ENCODE measurements at places on chromosomes 6 and 20. TPM values are rescaled to one million over a fixed set of nuclear protein-coding genes. Genes with fewer than 3 reads are reported as not detected.

- no peak for DNase-seq
Measured at GRCh38 chr6:110897433-110897832, 22.8 kb downstream of the AMD1 start.

DNA sequence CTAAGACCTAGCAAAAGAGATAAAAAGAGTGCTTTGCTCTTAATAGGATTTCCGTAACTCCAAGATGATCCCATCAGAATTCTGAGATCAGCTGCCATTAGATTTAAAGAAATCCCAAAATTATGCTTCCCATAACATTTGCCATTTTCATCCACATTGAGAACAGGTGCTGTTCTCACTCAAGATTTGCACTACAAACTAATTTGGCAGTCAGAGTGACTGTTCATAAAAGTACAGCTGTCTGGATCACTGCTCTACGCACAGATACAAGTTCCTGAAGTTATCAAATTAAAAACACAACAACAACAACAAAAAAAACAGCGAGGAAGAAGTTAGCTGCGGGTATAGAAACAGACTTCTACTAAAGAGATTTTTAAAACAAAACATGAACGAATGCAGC is 58.1 kb downstream of the ASCC3 start:
- DNase-seq = no peak

- no peak for DNase-seq
Measured at GRCh38 chr6:95978230-95978629, 37.5 kb upstream of the FUT9 start.

- no peak for DNase-seq
Measured at GRCh38 chr6:37313723-37314486, 39.9 kb upstream of the RNF8 start.

DNA sequence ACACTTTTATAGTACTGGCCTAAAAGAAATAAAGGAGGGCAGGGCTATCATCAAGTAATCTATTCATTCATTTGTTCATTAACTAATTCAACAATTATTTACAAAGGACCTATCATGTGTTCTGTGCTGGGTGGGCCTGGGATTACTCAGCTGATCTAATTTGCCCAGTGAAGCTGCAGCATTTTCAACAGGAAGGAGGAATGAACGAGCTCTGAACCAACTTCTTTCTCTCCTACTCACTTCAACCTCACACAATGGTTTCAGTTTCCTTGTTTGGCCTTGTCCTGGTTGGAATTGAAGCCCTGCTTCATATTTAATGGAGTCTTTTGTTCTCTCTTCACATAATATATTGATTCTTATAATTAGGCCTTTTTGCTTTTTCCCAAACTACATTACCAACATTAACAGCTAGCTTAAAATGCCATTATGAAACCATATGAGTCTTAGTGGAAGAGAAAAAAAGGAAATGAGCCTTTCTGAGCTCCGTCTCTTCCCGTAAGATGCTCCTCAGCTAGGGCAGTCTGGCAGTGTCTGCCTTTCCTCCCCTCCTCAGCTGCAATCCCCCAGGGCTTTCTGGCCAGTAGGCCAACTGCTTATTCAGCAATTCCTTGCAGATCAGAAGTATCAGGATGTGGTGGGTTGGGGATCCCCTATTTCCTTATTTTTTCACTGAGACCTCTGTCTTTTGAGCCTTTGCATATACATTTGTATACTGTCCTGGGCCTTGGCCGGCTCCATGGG is 79.4 kb upstream of the NRN1 start:
- DNase-seq = no peak

GRCh38 chr20:49276161-49276960 is 1.5 kb downstream of the ZNFX1 start:
- peak; percentile 82 for DNase-seq

- DNase-seq = no peak
Measured at GRCh38 chr20:32209850-32210605, 2.3 kb downstream of the POFUT1 start.

DNA sequence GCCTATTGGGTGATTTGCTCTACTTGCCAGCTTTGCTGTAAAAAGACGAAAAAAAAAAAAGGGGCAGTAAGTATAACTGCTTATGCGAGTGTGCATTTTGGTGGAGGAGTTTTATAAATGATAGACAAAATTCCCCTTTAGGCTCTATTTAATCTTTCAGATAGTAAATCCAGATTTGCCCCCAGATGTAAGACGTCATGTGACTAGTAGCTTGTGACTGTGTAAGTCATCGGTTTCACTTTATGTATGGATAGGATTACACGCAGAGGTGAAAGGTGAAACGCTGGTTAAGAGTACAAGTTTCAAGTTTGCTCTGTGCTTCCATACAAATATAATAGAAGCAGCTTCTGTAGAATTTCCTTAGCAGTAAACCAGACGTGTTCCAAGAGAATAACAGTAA is 7.9 kb downstream of the RAB32 start:
- DNase-seq = no peak

DNA sequence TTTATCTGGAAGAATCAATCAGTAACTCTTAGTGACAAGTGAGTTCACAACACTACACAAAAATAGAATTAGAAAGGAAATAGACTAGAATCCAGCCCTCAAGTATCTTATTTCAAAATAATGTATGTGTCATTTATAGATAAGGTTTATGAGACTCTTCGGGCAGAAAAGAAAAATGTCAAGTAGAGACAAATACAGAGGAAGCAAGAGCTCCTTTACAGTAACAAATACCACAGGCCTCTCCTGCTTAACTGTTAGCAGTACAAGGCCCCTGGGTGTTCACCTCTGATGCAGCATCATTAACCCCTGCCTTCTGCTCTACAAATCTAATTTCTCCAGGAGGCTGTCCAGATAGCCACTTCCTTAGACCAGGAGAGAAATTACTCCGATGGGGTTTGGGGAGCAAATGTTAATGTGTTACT is 76.7 kb downstream of the UBE3D start:
- DNase-seq = no peak

DNA sequence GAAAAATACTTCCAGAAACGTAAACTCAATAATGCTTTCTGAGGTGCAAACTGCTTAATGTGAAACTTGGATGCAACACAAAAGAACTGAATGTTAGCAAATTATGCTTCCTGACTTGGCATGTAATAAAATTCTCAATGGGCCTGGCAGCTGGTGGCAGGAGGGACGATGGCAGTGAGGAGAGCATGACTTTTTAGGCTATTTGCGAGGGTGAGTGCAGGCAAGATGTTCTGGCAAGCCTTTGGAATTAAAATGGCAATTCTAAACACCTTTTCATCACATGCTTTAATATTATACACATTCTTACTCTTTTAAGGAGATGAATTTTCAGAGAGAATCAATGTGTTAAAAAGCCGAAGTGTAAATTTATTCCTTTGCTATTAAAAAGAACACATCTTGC is 224.8 kb upstream of the CDH4 start:
- no peak for DNase-seq

GRCh38 chr6:50939931-50940330 is 121.3 kb downstream of the TFAP2B start:
- no peak for DNase-seq

DNA sequence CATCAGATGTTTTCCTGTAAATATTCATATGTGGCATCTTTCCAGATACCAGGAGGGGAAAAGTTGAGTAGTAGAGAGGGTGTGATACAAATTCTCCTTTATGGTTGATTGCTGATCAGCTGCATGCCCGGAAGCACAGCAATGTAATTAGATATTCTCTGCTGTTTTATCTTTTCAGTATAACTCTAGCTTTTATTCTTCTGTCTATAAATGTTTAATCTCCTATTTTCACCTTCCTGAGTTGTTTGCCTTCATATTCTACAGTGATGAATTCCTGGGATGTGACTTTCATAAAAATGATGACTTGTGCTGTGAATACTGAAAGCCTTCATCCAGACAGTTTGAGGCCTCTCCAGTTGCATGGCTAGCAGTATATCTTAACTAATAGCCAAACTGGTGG is 53.7 kb downstream of the SH3BGRL2 start:
- DNase-seq = no peak

DNA sequence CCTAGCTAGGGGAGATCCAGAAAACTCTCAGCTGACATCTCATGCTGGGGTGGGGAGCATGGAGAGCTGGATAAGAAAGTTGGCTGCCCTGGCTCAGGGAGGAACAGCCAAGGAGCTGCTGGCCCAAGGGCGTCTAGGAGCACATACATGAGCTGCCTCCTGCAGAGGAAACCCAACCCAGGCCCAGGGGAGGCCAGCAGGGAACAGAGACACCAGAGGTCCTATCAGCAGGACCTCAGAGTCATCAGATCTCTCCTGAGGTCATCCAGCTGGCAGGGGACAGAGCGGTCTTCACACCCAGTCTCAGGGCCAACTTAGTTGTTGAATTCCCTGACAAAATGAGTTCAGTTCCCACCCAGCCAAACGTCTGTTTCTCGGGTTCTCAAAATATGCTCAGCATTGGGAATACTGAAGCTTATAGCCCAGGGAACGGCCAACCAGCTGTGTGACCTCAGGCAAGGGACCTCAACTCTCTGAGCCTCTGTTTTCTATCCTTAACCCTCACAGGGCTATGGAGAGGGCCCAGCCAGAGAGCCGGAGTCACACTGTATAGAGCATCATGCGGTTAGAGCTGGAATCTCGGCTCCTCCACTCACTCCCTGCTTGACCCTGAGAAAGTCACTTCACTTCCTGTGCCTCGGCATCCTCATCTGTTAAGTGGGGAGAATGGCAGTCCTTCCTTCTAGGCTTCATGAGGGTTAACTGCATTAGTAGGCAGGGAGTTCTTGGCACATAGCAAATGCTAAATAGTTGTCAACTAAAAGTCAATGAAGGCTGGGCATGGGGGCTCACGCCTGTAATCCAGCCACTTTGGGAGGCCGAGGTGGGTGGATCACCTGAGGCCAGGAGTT is 13.8 kb downstream of the ADA start:
- DNase-seq = no peak

DNA sequence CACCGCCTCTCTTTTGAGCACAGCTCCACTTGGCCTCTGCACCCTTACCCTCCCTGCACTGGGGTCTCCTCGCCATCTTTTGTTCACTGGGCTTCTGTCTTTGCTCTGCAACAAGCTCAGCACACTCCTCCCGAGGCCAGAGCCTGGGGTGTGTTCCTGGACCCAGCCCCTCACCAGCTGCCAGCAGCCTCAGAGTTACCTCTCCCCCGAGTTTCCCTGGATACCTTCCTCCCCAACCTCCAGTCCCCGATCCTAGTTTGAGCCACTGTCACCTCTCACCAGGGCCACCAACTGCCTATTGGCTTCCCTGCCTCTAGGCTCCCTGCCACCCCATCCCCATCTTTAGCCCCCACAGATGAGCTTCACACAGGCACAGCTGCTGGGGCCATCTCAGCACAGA is 12.3 kb downstream of the CYP21A2 start:
- DNase-seq = no peak

- no peak for DNase-seq
Measured at GRCh38 chr6:110621061-110621460, 144.6 kb upstream of the SLC22A16 start.

DNA sequence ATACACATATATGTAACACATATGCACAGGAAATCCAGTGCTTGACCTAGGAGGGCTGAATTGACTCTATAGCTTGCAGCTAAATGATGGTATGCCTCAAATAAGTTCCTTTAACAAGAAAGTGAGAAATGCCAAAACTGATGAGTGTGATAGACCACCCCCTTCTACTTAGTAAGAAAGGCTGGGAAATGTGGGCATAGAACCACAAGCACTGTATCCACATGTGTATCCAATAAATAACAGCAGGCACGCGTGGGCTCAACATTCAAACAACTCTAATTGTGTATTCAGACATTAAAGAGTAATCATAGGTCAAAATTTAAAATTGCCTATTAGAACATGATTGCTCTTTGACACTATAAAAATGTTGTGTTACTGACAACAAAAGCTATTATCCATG is 54.1 kb downstream of the FAM83B start:
- DNase-seq = no peak

GRCh38 chr6:26019261-26019830 is 56.7 kb downstream of the TRIM38 start:
- no peak for DNase-seq

GRCh38 chr6:142304241-142304640 is 2.4 kb downstream of the ADGRG6 start:
- no peak for DNase-seq

DNA sequence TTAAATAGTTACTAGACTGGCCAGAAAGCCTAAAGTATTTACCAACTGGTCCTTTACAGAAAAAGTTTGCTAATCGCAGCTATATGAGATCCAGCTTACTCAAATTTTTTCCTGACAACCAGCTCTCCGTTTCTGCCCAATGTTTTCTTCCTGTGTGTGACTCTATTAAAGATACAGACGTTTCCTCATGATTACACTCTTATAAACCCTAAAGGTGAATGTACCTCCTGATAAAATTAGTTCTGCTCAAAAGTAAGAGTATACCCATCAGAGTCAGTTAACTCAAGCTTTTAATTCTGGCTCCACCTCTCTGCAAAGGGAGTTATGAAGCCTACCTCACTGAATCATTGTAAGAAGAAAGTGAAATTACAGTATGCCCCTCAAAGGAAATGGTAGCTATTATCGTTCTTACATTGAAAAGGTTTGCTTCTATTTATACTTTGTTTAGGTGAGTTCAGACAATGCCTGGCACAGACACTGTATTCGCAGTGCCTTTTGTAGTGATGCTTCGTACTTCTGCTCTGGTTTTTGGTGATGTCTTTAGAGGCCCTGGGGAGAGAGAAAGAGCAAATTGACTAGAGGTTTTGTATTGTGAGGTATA is 10.2 kb upstream of the MROH8 start:
- DNase-seq = no peak

DNA sequence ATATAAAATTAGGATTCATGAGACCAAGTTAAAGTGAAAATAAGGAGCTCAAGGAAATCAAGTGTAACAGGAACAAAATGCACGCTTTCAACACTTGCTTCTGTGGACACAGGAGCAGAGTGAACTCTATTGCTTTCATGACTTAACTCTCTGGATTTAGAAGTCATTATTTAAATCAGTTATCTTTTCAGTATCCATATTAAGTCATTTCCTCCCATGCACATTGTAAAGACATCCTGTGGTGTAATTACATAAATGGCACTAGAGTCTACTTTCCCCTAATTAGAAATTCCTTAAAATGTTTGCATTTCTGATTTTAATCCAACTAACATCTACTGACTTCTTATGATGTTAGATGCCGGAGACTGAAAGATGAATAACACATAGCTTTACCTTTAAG is 88.0 kb downstream of the INSM1 start:
- no peak for DNase-seq

KHDC1L gene
- total RNA-seq = not detected

HLA-DRB5 gene
- 4.9 TPM for total RNA-seq

PHACTR1 gene
- total RNA-seq = 0.11 TPM

SIRPB1 gene
- 0.92 TPM for total RNA-seq

NKAPL gene
- total RNA-seq = not detected

KIF13A gene
- not detected for total RNA-seq

LY6G5C gene
- 1.6 TPM for total RNA-seq

DCDC2 gene
- not detected for total RNA-seq

ROS1 gene
- total RNA-seq = not detected

SCRT2 gene
- total RNA-seq = not detected

KCNG1 gene
- total RNA-seq = 1.8 TPM

MEI4 gene
- not detected for total RNA-seq
